ENCODE measurements at places on chromosomes 5 and 9.

- DNase-seq: no peak
Measured at GRCh38 chr9:136385015-136385414, 11.5 kb upstream of the CARD9 start.

- no peak for DNase-seq
Measured at GRCh38 chr9:97525451-97525850, 24.0 kb downstream of the TMOD1 start.

DNA sequence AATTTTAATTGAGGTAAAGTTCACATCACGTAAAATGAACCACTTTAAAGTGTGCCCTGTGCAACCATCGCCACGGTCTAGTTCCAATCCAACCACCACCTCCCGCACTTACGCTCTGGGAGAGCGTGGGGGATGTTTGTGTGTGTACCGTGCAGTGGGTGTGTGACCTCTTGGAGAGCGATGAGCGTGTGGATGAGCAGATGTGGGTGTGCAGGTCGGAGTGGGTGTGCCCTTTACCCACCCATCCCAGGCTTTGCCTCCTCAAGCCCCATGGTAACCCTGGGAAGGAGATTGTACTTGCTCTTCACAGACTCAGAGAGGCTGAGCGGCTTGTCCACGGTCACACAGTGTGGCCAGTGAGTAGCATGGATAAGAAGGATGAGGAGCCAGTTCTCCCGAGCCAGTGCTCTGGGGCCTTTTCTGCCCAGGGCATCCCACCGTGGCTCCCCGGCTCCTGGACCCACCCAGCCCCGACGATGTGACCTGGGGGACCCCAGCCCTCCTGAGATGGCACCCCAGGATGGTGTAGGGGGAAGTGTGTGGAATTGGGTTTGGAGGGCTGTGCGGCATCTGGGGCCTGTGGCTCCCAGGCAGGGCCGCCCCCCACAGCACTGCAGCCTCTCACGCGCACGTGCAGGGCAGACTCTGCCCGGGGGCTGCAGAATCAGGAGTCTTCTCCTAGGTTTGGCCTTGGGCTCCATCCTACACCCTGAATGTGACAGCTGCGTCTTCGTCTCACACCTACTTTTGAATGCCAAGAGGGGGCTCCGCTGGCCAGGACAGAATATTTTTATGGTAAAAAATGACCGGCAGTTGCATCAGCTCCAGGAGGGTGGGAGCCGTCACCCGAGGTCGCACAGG lies 13.6 kb downstream of the LHX3 start:
- no peak for DNase-seq

GRCh38 chr5:28523416-28523815 lies 1485.0 kb upstream of the CDH9 start:
- DNase-seq: no peak
